ENCODE measurements at places on chromosomes 13 and 19.

- peak; percentile 53 for DNase-seq
Measured at GRCh38 chr19:2239771-2240770, 3.4 kb downstream of the SF3A2 start.

DNA sequence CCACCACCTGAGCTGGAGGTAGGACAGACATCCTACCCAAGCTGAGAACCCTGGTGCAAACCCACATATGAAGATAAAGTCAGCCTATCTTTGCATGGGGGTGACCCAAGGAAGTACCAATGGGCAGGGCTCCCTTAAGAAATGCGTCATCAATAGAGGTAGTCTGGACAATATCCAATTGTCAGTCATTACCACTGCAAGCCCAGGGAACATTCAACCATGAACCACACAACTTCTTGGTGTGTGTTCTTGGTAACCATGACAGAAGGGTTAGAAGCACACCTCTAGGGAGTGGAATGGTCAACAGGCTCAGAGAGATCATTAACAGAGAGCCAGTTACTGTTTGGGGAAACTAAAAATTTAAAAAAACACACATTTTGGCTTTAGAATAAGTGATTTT is 34.7 kb upstream of the DOCK9 start:
- DNase-seq, result no peak

GRCh38 chr13:44748439-44748838 is 172.3 kb upstream of the TSC22D1 start:
- no peak for DNase-seq

DNA sequence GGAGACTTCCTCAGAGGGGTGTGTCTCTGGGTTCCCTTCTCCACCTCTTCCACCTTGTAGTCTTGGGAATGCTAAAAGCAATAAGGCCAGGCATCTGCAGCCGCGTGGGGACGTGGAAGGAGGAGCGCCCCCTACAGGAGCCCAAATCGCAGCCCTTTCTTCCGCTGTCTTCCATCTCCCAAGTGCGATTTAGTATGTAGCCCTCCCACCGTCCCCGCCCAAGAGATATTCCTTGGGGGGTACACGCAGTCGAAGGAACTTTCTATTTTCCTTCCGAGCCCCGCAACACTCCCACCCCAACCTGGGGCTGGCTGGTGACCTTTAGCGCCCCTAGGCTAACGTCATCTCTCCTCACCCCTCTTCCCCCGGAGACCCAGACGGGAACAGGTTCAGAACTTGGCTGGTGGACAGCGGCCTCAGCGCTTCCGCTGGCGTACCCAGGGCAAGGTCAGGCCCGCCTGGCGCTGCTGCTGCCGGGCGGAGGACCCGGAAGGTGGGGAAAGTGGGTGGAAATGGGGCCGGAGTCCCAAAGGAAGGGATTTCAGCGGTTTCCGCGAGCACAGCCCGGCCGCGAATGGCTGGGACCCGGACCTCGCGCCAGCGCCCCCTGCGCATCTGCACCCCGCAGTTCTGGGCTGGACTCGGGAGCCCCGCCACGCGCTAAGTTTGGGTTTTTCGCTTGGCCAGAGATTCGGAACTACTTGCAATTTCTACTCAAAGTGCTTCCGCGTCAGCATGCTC is 2.1 kb upstream of the PCDH8 start:
- DNase-seq, result peak; percentile 27

DNA sequence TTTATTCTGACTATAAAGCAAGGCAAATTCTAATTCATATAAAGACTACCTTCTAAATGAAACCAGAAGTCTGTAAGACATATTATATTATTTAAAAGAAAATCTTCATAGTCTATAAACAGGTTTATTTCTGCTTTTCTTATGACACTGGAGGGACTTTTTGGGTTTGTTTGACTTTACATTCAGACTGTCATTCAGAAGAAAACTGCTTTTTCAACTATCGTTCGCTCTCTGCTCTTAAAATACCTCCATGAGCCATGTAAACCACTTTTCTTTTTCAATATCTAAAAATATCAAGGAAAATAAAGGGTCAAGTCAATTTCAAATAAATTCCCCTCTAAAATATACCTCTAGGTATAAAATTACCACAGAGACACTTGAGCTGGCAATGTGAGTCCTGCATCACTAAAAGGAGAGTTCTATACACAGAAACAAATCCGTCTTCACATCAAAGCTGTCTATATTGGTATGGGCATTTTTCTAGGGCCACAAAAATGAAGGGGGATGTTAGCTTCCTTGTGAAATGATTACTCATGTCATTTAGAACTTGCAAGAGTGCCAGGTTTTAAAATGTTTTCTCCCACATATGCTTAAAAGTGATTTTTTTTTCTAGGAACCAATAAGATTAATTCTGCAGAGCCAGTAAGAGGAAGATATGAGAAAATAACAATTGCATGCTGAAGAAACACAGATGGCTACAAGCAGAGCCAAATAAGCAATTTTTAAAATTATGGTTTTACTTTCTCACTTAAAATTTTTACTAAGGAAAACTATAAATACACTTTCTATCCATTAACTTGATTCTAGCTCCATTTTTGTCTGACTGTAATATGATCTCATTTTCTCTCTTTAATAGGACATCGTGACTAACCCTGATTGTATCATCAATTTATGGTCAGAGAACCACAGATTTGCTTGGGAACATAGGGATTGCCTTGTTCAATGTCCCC is 181.8 kb downstream of the TBC1D4 start:
- DNase-seq, result peak; percentile 60

All from choroid plexus epithelial cell (primary cell).